ENCODE measurements at places on chromosomes 7 and 10.
A peak's percentile ranks its signal among the peaks of the same experiment; 100 is the strongest.

GRCh38 chr10:4067931-4068561 is 283.0 kb upstream of the KLF6 start:
- no peak for DNase-seq

GRCh38 chr7:105602325-105603305 is 21.3 kb upstream of the EFCAB10 start:
- no peak for DNase-seq

DNA sequence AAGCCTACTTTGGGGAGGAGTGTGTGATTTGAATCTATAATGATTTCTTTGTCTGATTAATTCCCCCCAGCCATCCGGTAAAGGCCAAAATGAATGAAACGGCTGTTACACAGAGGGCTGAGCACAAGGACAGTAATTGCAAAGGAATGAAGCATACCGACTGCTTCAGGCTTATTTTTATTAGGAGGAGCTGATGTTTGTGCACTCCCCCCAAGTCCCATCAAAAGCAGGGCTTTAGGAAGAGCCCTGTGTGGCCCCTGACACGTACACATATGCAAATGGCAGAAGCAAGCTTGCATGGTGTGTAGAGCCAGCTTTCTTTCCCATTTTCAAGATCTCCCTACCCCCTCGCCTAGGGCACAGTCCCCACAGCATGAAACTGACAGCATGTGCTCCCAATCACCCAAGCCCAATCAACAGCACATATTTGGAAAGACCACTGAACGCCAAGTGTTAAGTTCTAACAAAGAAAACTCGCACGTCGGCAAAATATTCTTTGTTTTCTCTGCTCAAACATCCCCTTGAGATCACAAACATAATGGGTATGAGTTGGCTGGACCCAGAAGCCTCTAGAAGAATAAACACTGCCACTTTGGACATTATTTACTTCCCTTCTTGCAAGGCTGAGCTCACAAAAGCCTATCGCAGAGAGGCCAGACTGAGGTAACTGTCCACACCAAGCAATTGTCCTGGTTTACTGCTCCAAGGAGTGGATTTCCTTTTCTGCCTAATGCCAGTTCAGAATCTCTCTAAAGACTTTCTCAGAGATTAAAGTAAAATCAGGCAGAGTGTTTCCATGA is 143.0 kb downstream of the CUBN start:
- no peak for DNase-seq

GRCh38 chr10:74973741-74974392 is 137.6 kb upstream of the SAMD8 start:
- DNase-seq = no peak

DNA sequence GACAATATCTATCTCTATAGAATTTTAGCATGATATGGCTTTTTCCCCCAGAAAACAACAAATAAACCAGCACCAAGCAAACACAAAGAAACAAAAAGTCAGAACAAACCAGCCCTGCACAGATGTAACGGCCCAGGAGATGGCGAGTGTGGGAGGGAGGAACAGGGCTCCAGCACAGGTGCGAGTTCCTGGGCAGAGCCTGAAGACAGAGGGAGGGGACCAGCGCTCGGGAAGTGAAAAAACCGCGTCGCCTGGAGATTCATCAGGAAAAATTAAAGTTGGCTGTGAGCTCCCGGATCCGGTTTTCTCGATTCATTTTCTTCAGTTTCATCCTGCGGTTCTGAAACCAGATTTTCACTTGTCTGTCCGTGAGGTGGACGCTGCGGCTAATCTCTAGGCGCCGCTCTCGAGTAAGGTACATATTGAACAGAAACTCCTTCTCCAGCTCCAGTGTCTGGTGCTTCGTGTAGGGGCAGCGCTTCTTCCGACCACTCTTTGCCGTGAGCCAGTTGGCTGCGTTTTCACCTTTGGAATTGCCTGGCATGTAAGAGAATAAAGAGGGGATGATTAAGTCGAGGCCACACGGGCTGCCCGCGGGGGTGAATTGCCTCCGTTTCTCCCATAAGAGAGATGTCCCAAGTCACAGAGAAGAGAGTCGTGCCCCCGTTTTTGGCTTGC is 2.3 kb downstream of the HOXA10 start:
- DNase-seq = no peak

- DNase-seq = no peak
Measured at GRCh38 chr10:129940617-129941198, 23.4 kb downstream of the EBF3 start.

DNA sequence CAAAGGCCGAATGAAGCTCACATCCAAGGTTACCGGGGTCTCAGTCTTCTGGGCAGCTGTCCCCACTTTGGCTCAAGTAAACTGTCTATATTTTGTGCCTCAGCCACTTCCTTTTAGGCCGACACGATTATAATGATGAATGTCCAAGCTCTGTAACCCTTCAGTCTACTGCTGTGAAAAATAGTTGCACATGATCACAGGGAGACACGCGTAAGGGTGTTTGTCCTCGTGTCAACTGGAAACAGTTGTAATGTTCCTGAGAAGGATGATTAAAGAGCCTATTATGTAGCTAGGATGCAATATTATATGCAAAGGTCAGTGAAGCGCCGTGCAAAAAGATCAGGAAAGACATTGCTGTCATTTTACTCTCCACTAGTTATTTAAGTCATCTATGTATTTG is 559.9 kb downstream of the SDK1 start:
- DNase-seq = no peak

DNA sequence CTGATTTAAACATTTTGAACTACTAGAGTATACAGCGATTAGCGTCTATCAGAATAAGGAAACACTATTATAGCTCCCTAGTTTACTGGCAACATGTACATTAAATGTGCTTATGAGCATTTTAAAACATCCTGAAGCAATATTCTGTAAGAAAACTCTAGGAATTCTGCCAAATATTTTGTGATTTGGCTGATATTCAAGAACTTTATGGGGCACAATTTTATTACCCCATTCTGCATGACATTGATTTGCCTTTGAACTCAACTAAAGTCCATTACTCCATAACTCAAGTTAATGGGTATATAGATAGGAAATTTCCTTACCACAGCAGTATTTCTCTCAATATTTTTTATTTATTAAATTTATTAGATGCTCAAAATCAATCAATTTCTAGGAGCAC is 369.9 kb upstream of the KCND2 start:
- DNase-seq = no peak

GRCh38 chr7:23514755-23515154 is 17.0 kb downstream of the TRA2A start:
- no peak for DNase-seq

GRCh38 chr7:150738092-150738491 is 874 bp downstream of the GIMAP5 start:
- DNase-seq = no peak

- no peak for DNase-seq
Measured at GRCh38 chr7:113622796-113623195, 296.0 kb downstream of the PPP1R3A start.

GRCh38 chr10:70649526-70649925 is 22.8 kb upstream of the ADAMTS14 start:
- DNase-seq = no peak

DNA sequence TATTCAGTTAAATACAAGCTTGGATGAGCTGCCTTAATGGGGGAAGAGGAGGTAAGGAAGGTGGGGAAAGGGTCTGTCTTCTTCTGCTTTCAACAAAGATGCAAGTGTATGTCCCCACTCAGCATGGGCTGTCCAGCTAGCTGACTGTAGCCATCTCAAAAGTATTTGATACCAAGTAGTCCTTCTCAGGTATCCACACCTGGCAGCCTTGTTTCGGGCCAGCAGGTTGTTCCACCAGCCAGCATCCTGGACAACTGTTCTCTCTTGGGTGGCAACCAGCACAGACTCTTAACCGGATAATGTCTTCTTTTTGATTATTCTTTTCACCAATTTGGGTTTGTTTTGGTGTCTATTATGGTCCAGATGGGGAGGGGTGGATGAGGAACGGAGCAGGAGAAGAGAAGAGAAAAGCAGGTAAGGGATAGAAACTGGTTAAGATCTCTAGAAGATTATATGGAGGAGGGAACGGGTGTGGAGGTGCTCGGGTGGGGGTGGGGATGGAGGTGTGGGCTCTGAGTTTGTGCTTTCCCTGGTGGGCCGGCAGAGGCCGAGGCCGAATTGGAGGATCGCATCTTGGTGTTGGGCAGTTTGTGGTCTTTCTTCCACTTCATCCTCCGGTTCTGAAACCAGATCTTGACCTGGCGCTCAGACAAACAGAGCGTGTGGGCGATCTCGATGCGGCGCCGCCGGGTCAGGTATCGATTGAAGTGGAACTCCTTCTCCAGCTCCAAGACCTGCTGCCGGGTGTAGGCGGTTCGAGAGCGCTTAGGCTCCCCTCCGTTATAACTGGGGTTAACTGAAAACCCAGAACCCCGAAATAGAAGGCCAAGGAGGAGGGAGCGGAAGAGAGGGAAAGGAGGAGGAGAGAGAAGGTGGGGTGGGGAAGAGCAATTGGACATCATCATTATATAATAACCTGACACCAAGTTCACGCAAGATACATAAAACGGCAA is 1.5 kb downstream of the HOXA4 start:
- DNase-seq = no peak

DNA sequence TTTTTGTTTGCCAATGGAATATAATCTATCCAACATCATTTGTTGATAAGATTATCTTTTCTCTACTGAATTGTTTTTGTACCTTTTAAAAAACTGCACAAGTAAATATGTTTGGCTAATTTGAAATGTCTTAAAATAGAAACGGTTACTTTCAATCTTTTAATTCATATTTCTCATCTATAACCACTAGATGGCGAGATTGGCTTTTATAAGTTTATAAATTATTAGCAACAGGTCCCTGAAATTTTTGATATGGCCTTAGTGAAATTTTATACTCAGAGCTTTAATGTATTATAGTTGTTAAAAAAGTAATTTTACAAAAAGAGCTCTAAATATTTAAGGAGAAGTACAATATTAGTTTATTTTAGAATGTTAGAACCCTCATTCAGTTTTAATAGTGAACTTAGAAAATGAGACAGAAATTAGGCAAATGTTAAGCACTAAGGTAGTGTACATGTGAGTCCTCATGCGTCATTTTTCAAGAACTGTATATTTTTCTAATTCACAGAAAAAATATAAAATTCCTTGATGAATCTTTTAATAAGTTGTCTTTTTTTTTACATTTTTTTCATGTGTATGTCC is 592.5 kb downstream of the ARL4A start:
- DNase-seq = no peak

DNA sequence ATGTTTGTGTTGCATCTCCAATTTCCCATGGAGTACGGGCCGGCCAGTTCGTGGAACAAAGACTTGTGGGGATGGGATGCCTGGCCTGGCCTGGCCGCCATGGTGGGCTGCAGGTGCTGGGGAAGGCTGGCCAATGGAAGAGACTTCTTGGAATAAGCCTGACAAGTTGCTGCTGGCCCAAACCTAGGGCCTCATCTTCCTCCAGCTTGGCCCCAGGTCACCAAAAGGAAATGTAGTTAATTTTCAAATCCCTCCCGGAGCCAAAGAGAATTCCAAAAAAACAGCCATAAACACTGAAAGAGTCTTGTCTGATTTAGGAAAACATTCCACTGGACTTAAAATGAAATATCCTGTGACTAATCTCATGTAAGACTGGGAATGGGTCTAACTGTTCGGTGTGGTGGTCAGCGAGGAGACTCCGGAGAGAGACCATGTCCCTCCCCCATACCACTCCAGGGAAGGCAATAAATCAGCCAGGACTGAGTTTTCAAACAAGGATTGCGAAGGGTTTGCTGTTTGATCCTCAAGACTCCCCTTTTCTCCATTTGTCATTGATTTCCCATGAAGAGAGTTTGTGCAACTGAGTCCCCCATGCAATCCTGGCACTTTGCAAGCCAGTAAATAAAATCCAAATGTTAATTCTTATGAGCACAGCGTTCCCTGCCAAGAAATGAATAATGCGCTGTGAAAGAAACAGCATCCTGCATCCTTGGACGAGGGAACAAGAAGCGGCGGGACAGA is 128.7 kb upstream of the HABP2 start:
- no peak for DNase-seq

DNA sequence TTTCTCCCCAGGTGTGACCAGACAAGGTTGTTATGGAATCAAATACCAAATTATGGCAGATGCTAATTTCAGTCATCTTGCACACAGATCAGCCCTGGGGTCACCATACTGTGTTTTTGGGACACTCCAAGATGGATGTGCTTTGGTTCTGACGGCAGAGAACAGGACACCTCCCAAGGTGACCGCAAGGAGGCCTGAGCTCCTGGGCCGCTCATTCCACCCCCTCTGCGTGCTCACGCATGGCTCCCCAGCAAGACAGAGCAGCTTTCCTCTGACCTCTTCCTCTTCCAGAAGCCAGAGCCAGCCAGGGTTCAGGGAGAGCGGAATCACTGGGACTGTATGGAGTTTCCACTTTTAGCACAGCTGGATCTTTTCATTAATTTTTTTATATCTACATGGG is 402.8 kb downstream of the DNAJB6 start:
- DNase-seq = no peak

DNA sequence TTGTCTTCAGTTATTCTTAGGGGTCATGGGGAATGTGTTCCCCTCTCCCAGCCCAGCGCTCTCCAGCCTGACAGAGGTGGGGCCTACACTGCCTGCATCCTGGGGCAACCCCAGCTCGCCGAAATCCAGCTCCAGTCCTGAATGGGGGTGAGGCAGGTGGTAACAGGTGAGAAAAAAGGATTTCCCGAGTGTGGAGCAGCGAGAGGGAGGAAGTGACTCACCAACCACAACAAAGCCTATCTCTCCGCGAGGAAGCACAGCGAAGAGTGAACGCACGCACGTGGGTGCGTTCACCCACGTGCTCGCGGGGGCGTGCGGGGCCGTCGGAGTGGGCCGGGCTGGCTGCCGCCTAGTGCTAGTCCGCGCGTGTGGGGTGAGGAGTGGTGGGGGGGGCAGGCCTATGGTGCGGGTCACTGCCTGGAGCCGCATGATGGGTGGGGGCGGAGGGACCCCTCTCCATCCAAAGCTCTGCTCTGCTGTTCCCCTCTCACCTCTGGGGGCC is 855 bp upstream of the PALD1 start:
- peak; percentile 43 for DNase-seq

- no peak for DNase-seq
Measured at GRCh38 chr10:57754803-57755202, 512.9 kb downstream of the IPMK start.

DNA sequence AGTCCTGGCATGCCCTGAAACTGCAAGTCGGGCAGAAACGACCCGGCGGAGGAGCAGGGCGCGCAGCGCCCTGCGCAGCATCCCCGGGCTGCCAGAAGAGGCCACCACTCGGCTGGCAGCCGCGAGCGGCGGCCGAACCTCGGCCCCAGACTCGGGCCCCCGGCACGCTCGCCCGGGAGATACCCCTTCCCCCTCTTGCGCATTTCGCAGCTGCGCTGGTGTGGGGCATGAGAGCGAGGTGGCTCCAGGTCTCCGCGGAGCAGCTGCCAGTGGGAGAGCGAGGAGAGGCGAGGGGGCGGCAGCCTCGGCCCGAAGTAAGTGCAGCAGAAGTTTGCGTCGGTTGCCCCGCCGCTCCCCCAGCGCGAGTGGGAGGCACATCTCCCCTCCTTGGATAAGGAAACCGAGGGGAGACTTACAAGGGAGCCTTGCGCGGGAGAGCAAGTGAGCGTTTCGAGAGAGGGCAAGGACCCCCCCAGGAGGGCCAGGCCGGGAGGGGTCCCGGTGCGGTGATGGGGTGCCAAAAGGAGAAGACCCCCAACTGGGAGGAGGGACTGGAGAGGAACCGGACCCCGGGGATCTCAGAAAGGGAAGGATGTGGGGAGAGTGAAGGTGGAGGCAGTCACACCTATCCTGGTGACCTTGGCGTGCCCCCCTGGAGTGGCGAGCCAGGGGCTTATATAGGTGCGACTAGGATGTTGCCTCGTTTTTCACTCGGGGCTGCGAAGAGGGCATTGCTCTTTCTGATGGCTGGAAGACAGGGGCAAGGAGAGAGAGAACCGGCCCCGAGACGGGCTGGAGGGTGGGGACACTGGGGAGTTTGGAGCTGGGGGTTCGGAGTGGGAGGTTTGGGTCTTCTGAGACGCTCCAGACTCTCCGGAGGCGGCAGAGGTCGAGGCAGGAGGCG is 256.3 kb downstream of the OTUD1 start:
- DNase-seq = no peak

GRCh38 chr7:128755075-128755818 is 16.1 kb downstream of the CALU start:
- DNase-seq = no peak
